ENCODE measurements at places on chromosomes 13 and 19.

- H3K36me3 ChIP-seq: no peaks in the 10 kb centered on the region
- H3K4me3 ChIP-seq: no peak overlapping the region
- H3K27me3 ChIP-seq: no peaks in the 10 kb centered on the region
- H3K27ac ChIP-seq: no peak overlapping the region
- DNase-seq: no peak
- no peaks in the 10 kb centered on the region for H3K4me1 ChIP-seq
Measured at GRCh38 chr13:39379667-39380655, 223.0 kb downstream of the LHFPL6 start.

DNA sequence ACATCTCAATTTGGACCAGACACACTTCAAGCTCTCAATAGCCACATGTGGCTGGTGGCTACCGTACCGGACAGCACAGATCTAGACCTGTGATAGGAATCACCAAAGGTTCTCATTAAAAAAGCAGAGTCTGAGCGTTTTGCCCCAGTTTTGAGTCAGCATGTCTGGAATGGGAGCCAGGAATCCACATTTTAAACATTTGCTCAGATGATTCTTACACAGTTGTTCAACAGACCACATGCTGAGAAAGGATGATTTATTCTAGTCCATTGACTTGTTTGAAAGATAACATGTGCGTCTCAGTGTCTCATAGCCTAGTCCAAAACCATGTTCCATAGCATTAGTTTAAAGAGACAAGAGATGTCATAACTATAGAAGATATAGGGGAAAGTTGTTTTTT lies 53.4 kb downstream of the FLT3 start:
- H3K36me3 ChIP-seq: no peaks in the 10 kb centered on the region
- H3K4me3 ChIP-seq: no peak overlapping the region
- no peaks in the 10 kb centered on the region for H3K27me3 ChIP-seq
- no peak overlapping the region for H3K27ac ChIP-seq

GRCh38 chr19:58229255-58229639 lies 533 bp downstream of the ZNF544 start:
- H3K4me1 ChIP-seq: peaks cover 30% of the 10 kb centered on the region
- peak overlapping the region; percentile 90 for H3K27ac ChIP-seq
- no peaks in the 10 kb centered on the region for H3K27me3 ChIP-seq
- peak overlapping the region; percentile 60 for H3K4me3 ChIP-seq
- H3K36me3 ChIP-seq: peaks cover 45% of the 10 kb centered on the region

DNA sequence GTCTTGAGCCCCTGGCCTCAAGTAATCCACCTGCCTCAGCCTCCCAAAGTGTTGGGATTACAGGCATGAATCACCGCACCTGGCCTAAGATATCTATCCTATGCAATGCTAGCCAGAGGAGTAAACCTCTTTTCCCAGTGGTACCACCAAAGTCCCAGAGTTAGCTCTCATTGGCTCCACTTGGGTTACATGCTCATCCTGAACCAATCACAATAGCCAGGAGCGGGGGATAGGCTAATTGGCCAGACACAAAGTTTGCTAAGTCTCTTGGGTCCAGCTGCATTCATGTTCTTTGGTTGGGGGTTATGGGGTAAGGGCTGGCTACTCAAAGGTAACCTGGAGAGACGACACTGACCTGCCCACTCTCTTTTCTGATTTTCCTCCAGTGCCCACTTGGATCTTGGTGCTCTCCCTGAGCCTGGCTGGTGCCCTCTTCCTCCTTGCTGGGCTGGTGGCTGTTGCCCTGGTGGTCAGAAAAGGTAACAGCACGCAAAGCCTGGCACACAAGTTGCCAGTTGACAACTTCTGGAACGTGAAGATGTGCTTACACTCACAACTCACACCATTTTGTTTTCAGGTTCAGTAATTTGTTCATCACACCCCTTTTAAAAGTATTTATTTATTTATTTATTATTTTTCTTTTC lies 7.8 kb downstream of the C19orf38 start:
- H3K27ac ChIP-seq: no peak overlapping the region
- no peaks in the 10 kb centered on the region for H3K36me3 ChIP-seq
- H3K4me3 ChIP-seq: no peak overlapping the region
- peak; percentile 55 for DNase-seq
- H3K4me1 ChIP-seq: no peaks in the 10 kb centered on the region

DNA sequence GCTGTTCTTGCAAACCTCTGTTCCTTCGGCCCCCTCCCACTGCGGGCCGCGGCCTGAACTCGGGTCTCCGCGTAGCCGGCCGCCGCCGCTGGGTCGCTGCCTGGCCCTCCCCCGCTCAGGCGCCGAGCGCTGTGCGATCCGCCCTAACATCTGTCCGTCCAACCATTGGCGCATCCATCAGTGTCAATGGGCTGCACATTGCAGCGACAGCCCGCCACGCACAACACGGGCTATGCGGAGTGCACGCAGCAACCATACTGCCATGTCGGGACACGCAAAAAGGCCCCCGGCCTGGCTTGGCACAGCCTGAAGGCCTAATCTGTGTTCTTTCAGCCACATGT lies 2.6 kb upstream of the TSHZ3 start:
- peaks cover 23% of the 10 kb centered on the region for H3K4me1 ChIP-seq
- no peak overlapping the region for H3K4me3 ChIP-seq
- H3K36me3 ChIP-seq: no peaks in the 10 kb centered on the region
- H3K27ac ChIP-seq: no peak overlapping the region
- peaks cover 7% of the 10 kb centered on the region for H3K27me3 ChIP-seq

- no peaks in the 10 kb centered on the region for H3K36me3 ChIP-seq
- H3K4me1 ChIP-seq: no peaks in the 10 kb centered on the region
- no peak for DNase-seq
- no peak overlapping the region for H3K4me3 ChIP-seq
- H3K27ac ChIP-seq: no peak overlapping the region
Measured at GRCh38 chr13:23288564-23288963, 107.8 kb downstream of the SGCG start.
